ENCODE measurements at places on chromosomes 6 and 20. TPM values are rescaled to one million over a fixed set of nuclear protein-coding genes. Genes with fewer than 3 reads are reported as not detected.

- no peaks in the 10 kb centered on the region for H3K36me3 ChIP-seq
- H3K4me3 ChIP-seq, result no peak overlapping the region
- H3K4me1 ChIP-seq, result peaks cover 36% of the 10 kb centered on the region
- no peak for DNase-seq
- no peaks in the 10 kb centered on the region for H3K27me3 ChIP-seq
These were observed 48.2 kb downstream of the AGPAT4 start for GRCh38 chr6:161225681-161226008.

DNA sequence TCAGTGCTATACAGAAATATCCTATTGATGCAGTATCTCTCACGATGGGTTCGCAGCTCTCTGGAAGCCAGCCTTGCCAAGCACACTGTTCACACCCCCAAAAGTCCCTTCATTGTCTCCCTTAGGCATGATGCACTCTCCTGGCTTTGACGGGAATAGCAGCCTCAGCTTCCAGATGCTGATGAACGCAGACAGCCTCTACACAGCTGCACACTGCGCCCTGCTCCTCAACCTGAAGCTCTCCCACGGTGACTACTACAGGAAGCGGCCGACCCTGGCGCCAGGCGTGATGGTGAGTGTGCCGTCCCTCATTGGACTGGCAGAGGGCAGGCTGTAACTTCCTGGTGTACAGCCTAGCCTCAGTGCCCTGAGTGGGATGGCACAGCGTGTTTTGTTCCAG, 60.0 kb upstream of the PBOV1 start:
- H3K4me1 ChIP-seq, result no peaks in the 10 kb centered on the region
- no peak overlapping the region for H3K27ac ChIP-seq
- H3K27me3 ChIP-seq, result no peaks in the 10 kb centered on the region
- no peak for DNase-seq
- no peaks in the 10 kb centered on the region for H3K36me3 ChIP-seq

DNA sequence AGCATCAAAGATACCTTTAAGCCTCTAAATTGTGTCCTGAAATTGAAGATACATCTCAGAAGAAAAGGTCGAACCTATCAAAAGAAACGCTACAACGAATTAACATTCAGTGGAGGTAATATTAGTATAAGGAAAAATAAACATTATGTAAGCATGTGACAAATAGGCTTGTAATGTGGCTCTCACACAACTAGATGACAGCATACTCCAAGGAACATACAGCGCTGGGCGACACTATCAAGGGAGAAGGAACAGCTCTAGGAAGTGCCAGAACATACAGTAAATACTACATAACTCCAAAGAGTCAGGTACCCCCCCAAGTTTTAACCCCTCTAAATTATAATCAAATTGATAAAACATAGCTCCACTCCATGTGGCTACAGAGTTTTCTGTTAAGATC, 103.5 kb downstream of the LAMP5 start:
- DNase-seq, result no peak
- no peaks in the 10 kb centered on the region for H3K4me1 ChIP-seq
- H3K4me3 ChIP-seq, result no peak overlapping the region
- H3K36me3 ChIP-seq, result no peaks in the 10 kb centered on the region

The MKKS gene
- 28.3 TPM for total RNA-seq

The DEFB119 gene
- total RNA-seq, result not detected

DNA sequence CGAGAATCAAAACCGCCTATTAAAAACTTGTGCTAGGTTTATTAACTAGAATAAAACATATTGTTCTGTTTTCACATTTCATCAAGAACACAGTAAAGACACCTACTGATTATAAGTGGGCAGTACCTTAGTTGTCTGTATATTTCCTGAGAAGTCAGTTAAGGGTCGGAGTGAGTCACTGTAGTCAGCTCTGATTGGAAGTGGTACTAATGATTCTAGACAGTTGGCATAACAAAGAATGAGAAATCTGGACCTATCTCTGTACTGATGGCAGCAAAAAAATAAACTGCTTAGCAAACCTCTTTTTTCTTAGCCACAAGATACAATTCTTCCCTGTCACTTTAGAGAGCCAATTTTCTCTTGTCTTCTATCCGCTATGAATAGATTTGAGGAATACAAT, 387.3 kb upstream of the ADGRB3 start:
- H3K4me1 ChIP-seq, result no peaks in the 10 kb centered on the region
- no peak for DNase-seq
- H3K27me3 ChIP-seq, result no peaks in the 10 kb centered on the region

DNA sequence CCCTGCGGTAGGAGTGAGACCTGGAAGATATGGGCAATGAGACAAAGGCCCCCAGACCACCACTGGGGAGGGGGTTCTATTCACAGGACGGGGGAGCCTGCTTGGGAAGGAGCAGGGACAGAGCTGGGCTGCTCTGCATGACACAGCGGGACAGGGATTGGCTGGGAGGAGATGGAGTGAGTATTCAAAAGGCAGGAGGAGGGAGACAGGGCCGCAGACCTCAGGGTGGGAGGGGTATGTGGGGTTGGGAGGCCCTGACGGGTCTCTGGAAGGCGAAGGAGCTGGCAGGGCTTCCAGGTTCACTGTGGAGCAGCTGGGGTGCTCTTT, 60.8 kb upstream of the RPS6KA2 start:
- H3K4me1 ChIP-seq, result peaks cover 24% of the 10 kb centered on the region
- H3K4me3 ChIP-seq, result no peak overlapping the region
- no peak overlapping the region for H3K27ac ChIP-seq
- no peaks in the 10 kb centered on the region for H3K36me3 ChIP-seq
- H3K27me3 ChIP-seq, result no peaks in the 10 kb centered on the region

GRCh38 chr6:152461556-152461955, 175.6 kb downstream of the SYNE1 start:
- no peak overlapping the region for H3K4me3 ChIP-seq
- no peaks in the 10 kb centered on the region for H3K4me1 ChIP-seq
- H3K27me3 ChIP-seq, result no peaks in the 10 kb centered on the region
- DNase-seq, result no peak
- H3K36me3 ChIP-seq, result peaks cover 12% of the 10 kb centered on the region

The ADGRB3 gene
- total RNA-seq, result 1.5 TPM

DNA sequence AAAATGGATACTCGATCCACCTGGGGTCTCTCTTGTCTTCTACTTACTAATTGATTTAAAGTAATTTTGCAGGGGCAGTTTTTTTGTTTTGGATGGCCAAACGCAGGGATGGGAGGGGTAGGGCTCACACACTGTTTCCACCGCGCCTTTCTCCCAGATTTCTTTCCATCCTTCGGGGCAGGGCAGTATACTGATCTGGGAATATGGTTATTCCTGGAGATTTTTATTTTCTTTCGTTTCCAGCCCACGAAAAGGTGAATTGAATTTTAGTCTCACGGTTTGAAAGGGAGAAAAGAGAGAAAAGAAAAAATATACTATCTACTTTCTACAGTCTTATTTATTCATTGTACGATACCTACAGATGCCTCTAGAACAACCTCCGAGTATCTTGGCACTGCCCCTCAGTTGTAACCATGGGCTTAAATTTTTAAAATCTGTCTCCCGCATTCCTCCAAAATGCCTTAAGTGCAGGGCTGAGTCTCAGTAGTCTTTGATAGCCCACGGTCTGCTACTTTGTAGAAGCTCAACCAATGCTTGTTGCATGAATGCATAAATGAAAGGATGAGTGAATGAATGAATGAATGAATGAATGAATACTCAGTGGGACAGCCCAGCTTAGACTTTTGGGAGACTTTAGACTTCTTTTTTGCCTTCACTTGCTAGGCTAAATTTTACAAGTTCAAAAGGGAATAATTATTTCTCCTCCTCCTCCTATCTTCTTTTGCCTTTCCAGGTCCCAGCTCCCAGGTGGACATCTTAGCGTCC, 18.1 kb upstream of the TRIM27 start:
- H3K4me3 ChIP-seq, result peak overlapping the region; percentile 75
- H3K4me1 ChIP-seq, result peaks cover 43% of the 10 kb centered on the region
- H3K27me3 ChIP-seq, result no peaks in the 10 kb centered on the region
- peak overlapping the region; percentile 80 for H3K27ac ChIP-seq

DNA sequence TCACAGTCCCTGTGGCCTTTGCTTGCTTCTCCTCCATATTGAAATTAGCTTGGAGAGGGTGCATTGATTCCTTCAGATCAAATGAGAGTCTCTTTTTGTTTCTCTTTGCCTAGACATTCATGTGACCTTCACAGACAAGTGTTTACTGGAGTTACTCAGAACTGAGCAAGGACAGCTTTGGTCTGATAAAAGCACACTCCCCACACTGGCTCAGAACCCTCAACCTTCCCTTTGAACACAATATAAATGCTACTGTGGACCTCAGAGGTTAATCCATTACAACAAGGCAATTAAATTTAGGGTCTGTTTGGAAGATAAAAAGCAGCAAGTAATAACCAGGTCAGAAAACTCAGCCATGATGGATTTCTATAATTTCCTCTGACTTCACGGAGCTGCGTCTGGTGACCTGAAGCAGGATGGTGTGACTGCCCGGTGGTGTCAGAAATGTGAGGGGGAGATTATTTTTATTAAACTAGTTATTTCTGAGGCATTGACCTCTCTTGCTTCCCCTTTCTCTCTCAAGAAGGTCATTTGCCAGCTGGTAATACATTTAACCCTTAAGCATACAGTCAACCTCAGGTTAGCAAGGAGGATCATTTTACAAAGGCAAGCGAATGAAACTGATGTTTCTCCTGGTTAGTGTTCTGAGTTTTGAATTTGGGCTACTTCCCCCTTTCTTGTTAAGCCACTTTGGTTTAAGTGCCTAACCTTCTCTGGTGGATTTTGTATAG, 208.2 kb downstream of the CLIC5 start:
- no peak overlapping the region for H3K27ac ChIP-seq
- H3K4me3 ChIP-seq, result no peak overlapping the region
- DNase-seq, result no peak
- H3K36me3 ChIP-seq, result no peaks in the 10 kb centered on the region

DNA sequence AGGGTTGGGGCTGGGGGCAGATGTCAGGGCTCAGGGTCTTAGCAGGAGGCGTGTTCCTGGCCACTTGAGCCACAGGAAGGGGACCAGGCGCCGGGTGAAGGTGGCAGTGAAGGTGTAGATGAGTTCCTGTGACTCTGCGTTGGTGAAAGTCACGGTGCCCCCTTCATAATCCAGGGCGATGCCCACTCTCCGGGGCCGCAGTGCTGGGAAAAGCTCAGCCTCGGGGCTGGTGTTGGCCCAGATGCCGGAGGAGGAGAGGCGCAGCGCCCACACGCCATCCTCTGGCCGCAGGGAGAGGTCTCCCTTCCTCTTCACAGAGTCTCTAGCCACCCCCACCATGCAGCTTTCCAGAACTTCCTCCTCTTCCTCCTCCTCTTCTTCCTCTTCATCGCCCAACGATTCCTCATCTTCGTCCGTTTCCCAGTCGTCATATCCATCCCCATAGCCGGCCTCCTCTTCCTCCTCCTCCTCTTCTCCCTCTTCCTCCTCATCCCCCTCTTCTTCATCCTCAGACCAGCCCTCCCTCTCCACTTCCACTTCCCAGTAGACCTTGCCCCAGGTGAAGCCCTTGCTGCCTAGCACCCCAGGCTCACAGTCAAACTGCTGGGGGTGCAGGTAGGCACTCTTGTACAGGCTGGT, 22.6 kb downstream of the TRIM15 start:
- no peaks in the 10 kb centered on the region for H3K27me3 ChIP-seq
- no peak overlapping the region for H3K27ac ChIP-seq
- no peaks in the 10 kb centered on the region for H3K4me1 ChIP-seq
- no peak for DNase-seq
- H3K36me3 ChIP-seq, result peaks cover 57% of the 10 kb centered on the region

DNA sequence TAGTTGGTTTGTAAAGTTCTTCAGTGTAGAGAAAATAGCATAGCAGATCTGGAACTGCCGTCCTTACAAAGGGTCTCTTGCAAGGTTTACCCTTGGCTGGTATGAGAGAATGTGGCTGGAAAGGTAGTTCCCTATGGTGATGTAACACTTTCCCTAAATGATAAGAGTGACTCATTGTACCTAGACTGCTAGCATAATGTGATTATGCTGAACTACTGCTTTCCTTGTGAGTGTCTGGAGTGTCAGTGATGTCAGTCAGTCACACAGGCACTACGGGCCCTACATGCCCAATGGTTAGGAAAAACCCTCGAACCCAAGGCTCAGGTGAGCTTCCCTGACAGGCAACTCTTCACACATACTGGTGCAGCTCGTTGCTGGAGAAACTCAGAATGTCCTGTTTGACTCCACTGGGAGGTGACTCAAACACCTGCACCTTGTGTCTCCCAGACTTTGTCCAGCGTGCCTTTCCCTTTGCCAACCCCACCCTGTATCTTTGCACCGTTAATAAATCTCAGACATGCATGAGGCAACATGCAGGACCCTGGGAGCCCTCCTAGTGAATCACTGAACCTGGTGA, 28.4 kb upstream of the LY86 start:
- no peak for DNase-seq
- H3K27me3 ChIP-seq, result no peaks in the 10 kb centered on the region
- H3K36me3 ChIP-seq, result no peaks in the 10 kb centered on the region
- no peak overlapping the region for H3K27ac ChIP-seq

- DNase-seq, result no peak
- no peak overlapping the region for H3K4me3 ChIP-seq
- no peaks in the 10 kb centered on the region for H3K36me3 ChIP-seq
- no peaks in the 10 kb centered on the region for H3K4me1 ChIP-seq
- no peaks in the 10 kb centered on the region for H3K27me3 ChIP-seq
- H3K27ac ChIP-seq, result no peak overlapping the region
These were observed 229.5 kb downstream of the UBE3D start for GRCh38 chr6:82836022-82836575.

The KDM1B gene
- 14.3 TPM for total RNA-seq

The MLN gene
- total RNA-seq, result not detected

GRCh38 chr6:12084681-12085080, 72.6 kb downstream of the HIVEP1 start:
- no peak overlapping the region for H3K27ac ChIP-seq
- H3K4me3 ChIP-seq, result no peak overlapping the region
- no peak for DNase-seq
- no peaks in the 10 kb centered on the region for H3K27me3 ChIP-seq
- H3K4me1 ChIP-seq, result peaks cover 16% of the 10 kb centered on the region
- H3K36me3 ChIP-seq, result no peaks in the 10 kb centered on the region

GRCh38 chr6:87590990-87591389, 1.1 kb downstream of the ORC3 start:
- H3K4me3 ChIP-seq, result peak overlapping the region; percentile 84
- H3K36me3 ChIP-seq, result peaks cover 19% of the 10 kb centered on the region
- no peak overlapping the region for H3K27ac ChIP-seq
- peaks cover 54% of the 10 kb centered on the region for H3K4me1 ChIP-seq
- H3K27me3 ChIP-seq, result no peaks in the 10 kb centered on the region
- no peak for DNase-seq

The MRPS18B gene
- 119 TPM for total RNA-seq

Measured in left ventricle myocardium inferior (tissue), 1 donor.